ENCODE measurements at places on chromosomes 6 and 20. TPM values are rescaled to one million over a fixed set of nuclear protein-coding genes. Genes with fewer than 3 reads are reported as not detected.

DNA sequence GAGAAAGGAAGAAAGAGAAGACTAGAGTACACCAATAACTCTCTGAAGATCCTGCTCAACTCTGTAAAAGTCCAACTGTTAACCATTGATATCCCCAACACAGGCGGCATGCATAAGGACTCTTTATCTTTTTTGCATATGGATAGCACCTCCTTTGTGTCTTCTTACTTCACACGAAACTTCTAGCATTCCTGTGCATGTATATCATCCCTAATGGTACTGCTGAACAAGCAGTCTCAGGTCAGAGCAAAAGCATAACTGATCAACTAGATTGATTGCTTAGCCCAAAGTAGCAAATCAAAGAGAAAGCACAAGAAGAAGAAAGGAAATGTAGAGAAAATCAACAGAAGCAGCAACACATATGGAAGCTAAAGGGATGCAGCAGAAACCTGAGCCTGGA, 234.4 kb downstream of the SYNE1 start:
- DNase-seq: no peak

ZNF217 gene
- 57.5 TPM for total RNA-seq

HLA-DQA1 gene
- 13.3 TPM for total RNA-seq

GRCh38 chr6:161436106-161436876, 162.4 kb upstream of the AGPAT4 start:
- no peak for DNase-seq

GRCh38 chr6:116247285-116247684, 6.6 kb downstream of the TSPYL4 start:
- no peak for DNase-seq

OR2J3 gene
- not detected for total RNA-seq

YWHAB gene
- 230 TPM for total RNA-seq

DNA sequence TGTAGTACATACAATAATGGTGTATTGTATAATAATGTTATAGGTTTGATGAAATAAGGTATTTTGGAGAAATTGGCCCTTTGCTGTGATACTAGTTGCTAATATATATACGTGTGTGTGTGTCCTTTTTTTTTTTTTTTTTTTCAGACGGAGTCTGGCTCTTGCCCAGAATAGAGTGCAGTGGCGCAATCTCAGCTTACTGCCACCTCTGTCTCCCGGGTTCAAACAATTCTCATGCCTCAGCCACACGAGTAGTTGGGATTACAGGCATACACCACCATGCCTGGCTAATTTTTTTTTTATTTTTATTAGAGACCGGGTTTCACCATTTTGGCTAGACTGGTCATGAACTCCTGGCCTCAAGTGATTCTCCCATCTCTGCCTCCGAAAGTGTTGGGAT, 23.3 kb downstream of the SENP6 start:
- DNase-seq: no peak

DNA sequence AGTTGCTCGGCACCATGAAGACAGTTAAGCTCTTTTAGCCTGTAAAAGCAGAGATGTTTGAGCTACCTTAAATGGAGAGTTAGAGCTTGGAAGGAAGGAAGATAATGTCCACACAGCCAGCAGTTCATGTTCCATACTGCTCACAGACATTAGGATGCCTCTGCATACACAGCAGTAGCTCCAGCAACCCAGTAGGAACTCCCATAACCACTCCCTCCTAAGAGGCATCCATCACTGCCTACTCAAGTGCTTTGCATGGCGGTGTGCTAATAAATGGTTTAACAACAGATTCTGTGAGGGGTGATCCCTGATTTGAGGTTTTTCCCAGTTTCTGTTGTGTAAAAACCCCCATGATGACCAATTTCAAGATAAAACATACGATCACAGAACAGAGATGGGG, 286.4 kb downstream of the HACE1 start:
- no peak for DNase-seq

DNA sequence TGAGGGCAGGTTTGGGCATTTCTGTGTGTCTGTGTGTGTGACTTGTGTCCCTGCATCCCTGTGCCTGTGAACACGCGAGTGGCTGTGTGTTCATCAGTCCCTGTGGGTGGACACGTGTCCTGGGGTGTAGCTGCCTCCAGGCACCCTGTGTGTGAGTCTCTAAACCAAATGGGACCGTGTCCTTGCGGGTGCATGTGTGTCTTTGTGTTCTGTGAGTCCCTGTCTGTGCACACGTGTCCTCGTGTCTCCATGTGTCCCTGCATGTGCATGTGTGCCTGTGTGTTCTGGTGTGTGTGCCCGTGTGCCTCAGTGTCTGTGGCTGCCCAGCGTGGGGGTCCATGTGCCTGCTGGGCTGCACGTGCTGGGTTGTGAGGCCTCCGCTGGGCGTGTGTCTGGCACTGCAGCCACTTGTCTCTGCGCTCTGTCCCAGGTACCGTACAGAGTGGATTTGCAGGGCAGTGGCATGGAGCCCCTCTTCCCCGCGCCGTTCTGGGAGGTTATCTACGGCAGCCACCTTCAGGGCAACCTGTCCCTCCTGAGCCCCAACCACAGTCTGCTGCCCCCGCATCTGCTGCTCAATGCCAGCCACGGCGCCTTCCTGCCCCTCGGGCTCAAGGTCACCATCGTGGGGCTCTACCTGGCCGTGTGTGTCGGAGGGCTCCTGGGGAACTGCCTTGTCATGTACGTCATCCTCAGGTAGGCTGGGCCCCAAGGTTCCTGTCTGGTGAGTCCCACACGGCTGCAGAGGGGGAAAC, 8.2 kb upstream of the LKAAEAR1 start:
- no peak for DNase-seq

GRCh38 chr6:37160922-37161778, 8.8 kb upstream of the PIM1 start:
- no peak for DNase-seq

DNA sequence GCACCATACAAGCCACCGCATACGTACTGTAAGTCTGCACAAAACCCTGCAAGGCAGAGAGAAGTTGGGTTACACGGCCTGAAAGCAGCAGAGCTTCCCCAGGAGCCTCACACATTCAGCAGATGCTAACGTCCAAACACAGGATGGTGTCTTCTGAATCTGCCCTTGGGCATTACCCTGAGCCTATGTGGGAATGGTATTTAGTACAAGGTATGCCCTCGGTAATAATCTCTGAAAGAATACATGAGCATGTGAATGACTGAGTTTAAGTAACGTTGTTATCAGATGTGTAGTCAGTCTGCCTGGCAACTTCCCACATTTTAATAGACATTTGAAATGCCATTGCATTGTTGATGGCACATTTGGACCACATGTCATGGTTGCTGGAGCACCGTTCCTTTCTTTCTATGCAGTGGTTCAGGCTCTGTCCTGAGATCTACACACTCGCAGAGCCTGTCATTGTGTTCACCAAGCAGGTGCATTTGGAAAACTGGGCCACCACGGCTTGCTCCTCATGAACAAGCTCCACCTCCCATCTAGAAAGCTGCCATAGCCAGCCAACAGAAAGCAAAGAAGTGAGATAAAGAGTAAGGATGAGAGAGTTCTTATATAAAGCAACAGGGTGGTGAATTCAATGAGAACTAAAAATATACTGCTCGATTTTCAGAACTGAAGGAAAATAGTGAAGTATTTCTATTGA, 136.5 kb upstream of the GGTLC1 start:
- no peak for DNase-seq

TBXT gene
- not detected for total RNA-seq

DNA sequence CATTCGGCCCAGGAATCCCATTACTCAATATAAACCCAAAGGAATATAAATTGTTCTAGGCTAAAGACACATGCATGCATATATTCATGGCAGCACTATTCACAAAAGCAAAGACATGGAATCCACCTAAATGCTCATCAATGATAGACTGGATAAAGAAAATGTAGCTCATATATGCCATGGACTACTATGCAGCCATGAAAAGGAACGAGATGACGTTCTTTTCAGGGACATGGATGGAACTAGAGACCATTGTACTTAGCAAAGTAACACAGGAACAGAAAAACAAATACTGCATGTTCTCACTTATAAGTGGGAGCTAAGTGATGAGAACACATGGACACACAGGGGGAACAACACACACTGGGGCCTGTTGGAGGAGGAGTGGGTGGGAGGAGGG, 769.5 kb downstream of the TBC1D32 start:
- no peak for DNase-seq

- no peak for DNase-seq
These were observed 44.2 kb upstream of the TOX2 start for GRCh38 chr20:43870484-43870883.

KCNK16 gene
- total RNA-seq: not detected

DNA sequence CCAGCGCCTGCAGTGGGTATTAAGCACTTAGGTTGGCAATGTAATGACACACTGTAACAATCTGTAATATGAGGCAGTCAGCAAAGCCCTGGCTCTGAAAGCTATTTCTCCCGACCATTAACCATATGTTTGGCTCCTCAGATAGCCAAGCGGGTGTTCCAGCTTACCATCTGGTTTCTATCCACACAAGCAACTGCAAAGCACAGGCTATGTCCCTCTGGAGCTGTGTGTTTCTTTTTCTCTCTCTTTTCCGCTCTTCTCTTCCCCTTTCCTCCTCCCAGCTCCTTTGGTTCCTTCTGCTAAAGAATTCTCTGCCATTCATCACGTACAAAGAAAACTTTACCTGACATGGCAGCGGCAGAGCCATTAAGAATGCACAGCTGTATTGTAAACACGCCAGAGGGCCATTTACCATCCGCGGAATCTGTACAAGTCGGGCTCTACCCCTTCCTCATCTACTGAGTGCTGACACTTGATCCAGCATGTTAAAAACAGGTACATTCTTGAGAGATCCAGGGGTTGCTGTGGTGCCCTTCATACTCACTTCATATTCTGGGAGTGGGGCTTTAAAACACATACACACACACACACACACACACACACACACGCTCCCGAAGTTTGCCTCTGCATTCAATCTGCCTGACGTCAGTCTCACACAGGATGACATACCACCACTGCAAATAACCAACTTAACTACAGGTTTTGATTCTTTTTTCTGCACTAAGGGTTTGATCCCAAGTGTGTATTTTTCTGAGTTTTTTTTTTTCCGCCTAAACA, 77.2 kb downstream of the BACH2 start:
- DNase-seq: no peak

LY6G6F gene
- not detected for total RNA-seq

- DNase-seq: no peak
These were observed 968.4 kb upstream of the SLC35B3 start for GRCh38 chr6:9403736-9404135.

DNA sequence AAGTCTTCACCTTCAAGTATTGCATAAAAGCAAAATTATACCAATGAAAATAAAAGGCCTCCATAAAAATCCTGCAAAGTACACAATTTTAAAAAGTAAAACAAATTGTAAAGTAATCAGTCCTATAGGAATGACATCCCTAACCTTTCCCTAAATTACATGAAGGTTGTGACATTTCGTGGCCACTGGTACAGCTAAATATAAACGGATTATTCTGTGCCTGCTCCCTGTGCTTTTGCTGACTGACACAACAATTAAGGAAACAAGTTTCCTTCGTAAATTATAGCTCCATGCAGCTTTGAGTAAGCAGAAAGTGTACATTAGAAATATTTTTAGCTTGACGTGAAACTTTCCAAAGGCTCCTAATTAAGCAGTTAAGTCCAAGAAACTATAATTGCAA, 222.8 kb downstream of the KCNQ5 start:
- no peak for DNase-seq

ADTRP gene
- total RNA-seq: 10.6 TPM

DNA sequence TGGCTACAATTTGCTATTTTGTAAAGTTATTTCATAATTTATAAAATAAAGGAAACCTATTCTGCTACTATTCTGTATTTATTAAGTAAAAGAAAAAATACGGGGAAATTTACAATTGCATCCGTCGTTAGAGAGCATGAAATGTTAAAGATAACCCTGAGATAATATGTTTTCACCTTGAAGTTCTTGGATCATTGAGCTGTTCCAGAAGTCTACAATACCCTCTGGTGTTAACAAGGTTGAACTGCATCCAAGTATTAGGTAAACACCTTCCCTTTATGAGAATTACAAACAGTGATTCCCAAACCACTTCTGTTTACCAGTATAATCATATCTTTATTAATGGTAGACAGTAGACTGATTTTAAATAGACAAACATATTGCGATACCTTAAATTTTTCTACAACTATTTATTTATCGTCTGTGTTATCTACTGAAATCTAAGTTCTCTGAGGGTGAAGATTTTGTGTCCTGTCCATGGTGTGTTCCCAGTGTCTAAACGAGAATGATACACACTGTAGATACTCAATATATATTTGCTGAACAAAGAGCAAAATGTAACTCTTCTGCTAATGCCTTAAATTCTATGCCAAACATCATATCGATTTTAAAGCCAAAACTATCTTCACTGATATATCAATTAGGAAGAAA, 28.2 kb downstream of the TBC1D32 start:
- no peak for DNase-seq

GRCh38 chr6:54095723-54096122, 15.5 kb upstream of the MLIP start:
- no peak for DNase-seq
